Coronary artery (tissue), 2 donors: ENCODE measurements at places on chromosomes 1 and 21.

DNA sequence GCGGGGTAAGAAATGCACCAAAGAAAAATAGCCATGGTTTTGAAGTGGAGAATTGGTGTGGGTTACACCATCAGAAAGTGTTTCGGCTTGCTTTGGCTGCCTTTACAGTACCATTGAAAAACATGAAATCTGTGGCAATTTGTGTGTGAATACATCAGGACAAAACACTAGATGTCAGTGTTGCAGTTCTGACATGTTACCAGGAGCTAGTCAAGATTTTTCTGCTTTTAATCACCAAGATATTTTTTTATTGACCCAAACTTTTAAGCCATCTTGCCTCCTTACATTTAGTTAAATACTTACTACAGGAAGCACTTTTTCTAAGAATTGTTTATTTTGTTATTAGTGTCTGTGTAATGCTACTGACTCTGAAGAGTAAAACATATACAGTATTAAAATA, 14.3 kb downstream of the RRP15 start:
- DNase-seq = no peak

- no peak for DNase-seq
These were observed 42.0 kb upstream of the ADAMTS1 start for GRCh38 chr21:26887251-26887650.

- no peak for DNase-seq
These were observed 22.5 kb downstream of the NSUN4 start for GRCh38 chr1:46363121-46363520.

DNA sequence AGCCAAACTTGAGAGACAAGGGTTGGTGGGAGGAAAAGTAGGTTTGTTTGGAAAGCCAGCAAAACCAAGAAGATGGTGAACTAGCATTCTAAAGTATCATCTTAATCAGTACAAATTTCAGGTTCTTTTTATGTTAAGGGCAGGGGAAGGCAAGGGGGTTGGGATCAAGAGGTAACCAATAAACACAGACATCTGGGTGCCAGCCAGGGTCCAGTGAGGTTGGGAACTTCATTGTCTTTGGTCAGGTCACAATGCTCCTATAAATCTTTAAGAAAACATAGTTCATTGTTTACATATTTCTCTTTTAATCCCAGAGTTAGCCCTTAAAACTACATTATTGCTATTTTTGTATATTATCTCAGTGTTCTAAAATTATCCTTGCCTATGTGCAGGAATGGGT, 126.2 kb upstream of the NR5A2 start:
- no peak for DNase-seq

GRCh38 chr1:151048645-151049032, 1.1 kb downstream of the C1orf56 start:
- no peak for DNase-seq
